ENCODE measurements at places on chromosomes 11 and 22. TPM values are rescaled to one million over a fixed set of nuclear protein-coding genes. Genes with fewer than 3 reads are reported as not detected.
A peak's percentile ranks its signal among the peaks of the same experiment; 100 is the strongest.

DNA sequence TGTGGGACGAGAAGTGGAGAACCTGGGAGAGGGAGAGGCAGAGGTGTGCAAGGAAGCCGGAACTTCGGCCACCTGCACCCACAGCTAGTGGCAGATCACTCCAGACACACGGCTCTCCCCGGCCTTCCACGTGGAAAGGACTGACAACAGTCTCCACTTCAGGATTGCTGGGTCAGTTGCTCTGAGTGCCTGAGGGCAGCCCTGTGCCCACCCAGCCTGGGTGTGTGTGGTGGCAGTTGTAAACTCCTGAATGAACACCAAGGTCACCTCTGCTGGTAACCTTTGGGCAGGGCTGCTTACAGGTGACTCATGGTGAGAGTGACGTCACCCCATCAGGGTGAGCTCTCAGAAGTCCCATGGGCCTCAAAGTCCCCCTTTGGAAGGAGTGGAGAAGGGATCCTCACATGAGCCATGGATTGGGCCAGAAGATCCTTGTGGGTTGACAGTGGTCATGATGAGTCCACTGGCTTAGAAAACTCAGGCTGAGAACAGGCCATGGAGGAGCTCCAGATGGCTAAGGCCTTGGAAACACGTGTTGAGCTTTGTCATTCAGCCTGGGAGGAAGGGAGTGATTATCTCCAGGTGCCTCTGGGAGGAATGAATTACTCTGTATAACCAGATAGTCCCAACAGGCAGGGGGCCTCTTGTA, 71.3 kb downstream of the BCR start:
- no peak for DNase-seq

DNA sequence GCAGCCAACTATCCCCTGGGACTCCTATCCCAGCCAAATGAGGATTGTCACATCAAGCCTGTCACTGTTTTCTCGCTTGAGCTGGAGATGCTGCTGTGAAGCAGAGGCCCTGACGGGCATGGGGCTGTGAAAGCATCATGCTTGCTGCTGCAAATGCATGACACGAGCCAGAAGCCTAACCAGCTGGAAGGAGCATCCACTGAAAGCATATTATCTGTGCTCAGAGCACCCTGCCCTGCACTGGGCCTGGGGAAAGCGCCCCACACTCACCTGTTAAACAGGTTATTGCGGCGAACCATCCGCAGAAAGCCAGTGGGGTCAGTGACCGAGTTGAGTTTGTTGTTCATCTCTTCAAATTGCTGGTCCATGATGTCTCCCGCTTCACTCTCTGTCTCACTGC, 110.9 kb upstream of the PITPNB start:
- no peak for DNase-seq

GRCh38 chr11:125281831-125282595, 117.5 kb downstream of the PKNOX2 start:
- DNase-seq, result peak; percentile 50

The ACCSL gene
- total RNA-seq, result not detected

DNA sequence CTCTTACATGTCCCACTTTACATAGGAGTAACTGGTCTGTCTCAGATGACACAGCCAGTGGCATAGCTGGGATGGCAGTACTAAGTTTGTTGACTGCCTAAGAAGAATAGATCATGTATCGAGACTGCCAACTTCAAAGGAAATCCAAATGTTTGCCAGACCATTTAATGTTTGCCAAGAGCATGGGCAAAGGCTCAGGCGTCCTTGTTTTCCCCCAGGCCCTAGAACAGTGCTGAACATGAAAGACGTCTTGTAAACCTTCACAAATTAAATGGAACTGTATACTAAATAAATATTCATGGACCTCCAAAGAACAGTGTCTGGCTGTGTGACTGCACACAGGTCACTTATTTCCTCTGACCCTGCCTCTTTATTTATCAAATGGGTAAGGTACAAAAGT, 234.7 kb upstream of the CCDC90B start:
- DNase-seq, result no peak

The MRGPRX4 gene
- total RNA-seq, result not detected

DNA sequence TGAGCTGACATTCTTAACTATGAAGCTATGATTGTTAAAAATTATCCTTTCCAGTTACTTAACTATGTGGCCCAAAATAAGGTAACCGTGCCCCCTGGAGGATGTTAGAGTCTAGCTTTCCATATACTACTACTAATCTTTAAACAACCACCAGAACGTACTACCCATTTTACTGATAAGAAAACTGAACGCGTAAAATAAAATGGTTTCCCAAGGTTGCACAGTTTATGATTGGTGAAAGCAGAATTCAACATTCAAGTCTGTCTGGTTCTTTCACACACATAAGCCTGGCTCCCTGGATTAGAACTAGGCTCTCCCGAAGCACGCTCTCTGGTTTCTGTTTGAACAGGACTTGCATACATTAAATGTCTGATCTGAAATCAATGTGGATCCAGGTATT, 437.8 kb upstream of the CCDC90B start:
- DNase-seq, result no peak

The PIWIL4 gene
- total RNA-seq, result 6.0 TPM

GRCh38 chr22:46047841-46048595, 71.1 kb upstream of the WNT7B start:
- DNase-seq, result peak; percentile 49

The CSNK2A3 gene
- 3.8 TPM for total RNA-seq

The MPZL3 gene
- 10.0 TPM for total RNA-seq

DNA sequence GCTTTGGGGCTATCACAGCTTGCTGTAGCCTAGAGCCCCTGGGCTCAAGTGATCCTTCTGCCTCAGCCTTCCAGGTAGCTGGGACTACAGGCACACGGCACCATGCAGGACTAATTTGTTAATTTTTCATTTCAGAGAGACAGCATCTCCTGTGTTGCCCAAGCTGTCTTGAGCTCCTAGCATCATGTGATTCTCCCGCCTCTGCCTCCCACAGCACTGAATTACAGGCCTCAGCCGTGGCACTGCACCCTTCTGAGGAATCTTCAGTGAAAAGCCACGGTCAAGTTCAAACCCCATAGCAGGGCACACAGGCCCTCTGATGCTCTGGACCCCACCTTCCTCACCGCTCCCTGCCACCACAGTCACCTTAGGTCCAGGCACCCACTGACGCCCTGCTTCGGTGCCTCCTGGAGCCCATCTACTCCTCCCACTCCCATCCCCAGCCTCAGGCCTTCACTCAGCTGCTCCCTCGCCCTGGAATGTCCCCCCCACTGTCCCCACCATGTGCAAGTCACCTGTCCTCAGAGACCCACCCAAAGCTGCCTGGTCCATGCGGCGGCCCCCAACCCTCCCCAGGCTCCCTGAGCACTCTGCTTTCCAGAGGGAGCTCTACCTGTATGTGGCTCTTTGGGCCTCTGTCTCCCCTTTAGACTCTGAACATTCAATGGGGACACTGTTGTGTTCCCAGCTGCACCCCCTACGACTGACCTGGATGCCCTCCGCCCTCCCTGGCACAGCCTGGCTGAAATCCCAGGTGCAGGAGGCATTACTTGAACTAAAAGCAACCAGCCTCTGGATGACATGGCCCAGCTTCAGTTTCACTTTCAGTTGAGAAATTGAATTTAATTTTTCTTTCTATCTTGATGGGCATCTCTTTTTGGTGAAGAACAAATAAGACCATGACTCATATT, 1.6 kb downstream of the APOL2 start:
- DNase-seq, result no peak
